ENCODE measurements at places on chromosomes 11 and 22. TPM values are rescaled to one million over a fixed set of nuclear protein-coding genes. Genes with fewer than 3 reads are reported as not detected.

IGSF9B gene
- polyA plus RNA-seq, result not detected

MGAT3 gene
- 0.15 TPM for polyA plus RNA-seq

INSC gene
- 0.40 TPM for polyA plus RNA-seq

TSKU gene
- 28.8 TPM for polyA plus RNA-seq

GP1BB gene
- polyA plus RNA-seq, result 0.60 TPM

GAB2 gene
- 8.7 TPM for polyA plus RNA-seq

HBG1 gene
- polyA plus RNA-seq, result 0.45 TPM

RIMBP3B gene
- polyA plus RNA-seq, result 0.14 TPM

PPM1F gene
- polyA plus RNA-seq, result 21.2 TPM

CNGA4 gene
- polyA plus RNA-seq, result 0.07 TPM

BAIAP2L2 gene
- polyA plus RNA-seq, result 0.09 TPM

BMAL1 gene
- polyA plus RNA-seq, result 10.9 TPM

MB gene
- not detected for polyA plus RNA-seq

PARVB gene
- polyA plus RNA-seq, result 56.1 TPM

ANKRD42 gene
- polyA plus RNA-seq, result 7.7 TPM

PNPLA5 gene
- polyA plus RNA-seq, result 0.11 TPM

APOL1 gene
- polyA plus RNA-seq, result 3.8 TPM

TRIM77 gene
- not detected for polyA plus RNA-seq

ELMOD1 gene
- 0.05 TPM for polyA plus RNA-seq

GPR83 gene
- 0.02 TPM for polyA plus RNA-seq

GDPD4 gene
- not detected for polyA plus RNA-seq

MN1 gene
- polyA plus RNA-seq, result 2.7 TPM

CBL gene
- 24.3 TPM for polyA plus RNA-seq

OR6T1 gene
- not detected for polyA plus RNA-seq

VPREB1 gene
- not detected for polyA plus RNA-seq

UBQLN3 gene
- polyA plus RNA-seq, result not detected

MRPL16 gene
- 72.3 TPM for polyA plus RNA-seq

KRTAP5-10 gene
- polyA plus RNA-seq, result not detected

SAA2 gene
- polyA plus RNA-seq, result not detected

C2CD3 gene
- polyA plus RNA-seq, result 8.4 TPM

RASSF10 gene
- polyA plus RNA-seq, result not detected

GATD1 gene
- polyA plus RNA-seq, result 15.0 TPM

CARS1 gene
- 137 TPM for polyA plus RNA-seq

HORMAD2 gene
- not detected for polyA plus RNA-seq

CRELD2 gene
- 35.4 TPM for polyA plus RNA-seq

SYT9 gene
- polyA plus RNA-seq, result not detected

RRP7A gene
- polyA plus RNA-seq, result 21.8 TPM

CD3G gene
- polyA plus RNA-seq, result not detected

CARNS1 gene
- polyA plus RNA-seq, result 0.07 TPM

ANO5 gene
- not detected for polyA plus RNA-seq

ARHGEF17 gene
- polyA plus RNA-seq, result 30.6 TPM

OR5A2 gene
- polyA plus RNA-seq, result not detected

OR5P2 gene
- not detected for polyA plus RNA-seq

GRAP2 gene
- polyA plus RNA-seq, result not detected

KRTAP5-1 gene
- polyA plus RNA-seq, result not detected

KCNK4 gene
- polyA plus RNA-seq, result not detected

DYNC2H1 gene
- polyA plus RNA-seq, result 20.6 TPM

HBB gene
- 0.22 TPM for polyA plus RNA-seq

YAP1 gene
- 144 TPM for polyA plus RNA-seq

BIRC2 gene
- 64.3 TPM for polyA plus RNA-seq

BTBD18 gene
- polyA plus RNA-seq, result not detected

All from AG04450 (cell line).